ENCODE measurements at places on chromosomes 12 and 14.
A peak's percentile ranks its signal among the peaks of the same experiment; 100 is the strongest.

GRCh38 chr14:72722201-72722785, 171.6 kb downstream of the DPF3 start:
- no peak for DNase-seq

GRCh38 chr14:54639611-54640010, 72.7 kb downstream of the SAMD4A start:
- DNase-seq = no peak

DNA sequence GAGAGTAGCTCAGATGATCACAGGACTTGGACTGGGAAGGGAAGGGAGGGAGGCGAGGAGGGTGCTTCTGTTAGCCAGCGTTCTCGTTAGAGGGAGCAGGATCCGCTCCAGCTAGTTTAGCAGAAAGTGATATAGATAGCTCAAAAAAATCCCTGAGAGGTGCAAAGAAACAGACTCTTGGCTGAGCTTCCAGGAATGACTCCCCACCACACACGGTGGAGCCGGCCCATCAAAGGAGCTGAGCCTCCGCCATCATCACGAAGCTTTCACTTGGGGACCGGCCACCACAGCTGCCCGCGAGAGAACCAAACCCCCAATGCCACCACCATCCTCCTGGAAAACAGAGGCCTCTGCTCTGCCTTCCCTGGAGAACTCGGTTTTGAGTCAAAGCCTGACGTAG, 124.6 kb upstream of the BCL2L14 start:
- DNase-seq = no peak

DNA sequence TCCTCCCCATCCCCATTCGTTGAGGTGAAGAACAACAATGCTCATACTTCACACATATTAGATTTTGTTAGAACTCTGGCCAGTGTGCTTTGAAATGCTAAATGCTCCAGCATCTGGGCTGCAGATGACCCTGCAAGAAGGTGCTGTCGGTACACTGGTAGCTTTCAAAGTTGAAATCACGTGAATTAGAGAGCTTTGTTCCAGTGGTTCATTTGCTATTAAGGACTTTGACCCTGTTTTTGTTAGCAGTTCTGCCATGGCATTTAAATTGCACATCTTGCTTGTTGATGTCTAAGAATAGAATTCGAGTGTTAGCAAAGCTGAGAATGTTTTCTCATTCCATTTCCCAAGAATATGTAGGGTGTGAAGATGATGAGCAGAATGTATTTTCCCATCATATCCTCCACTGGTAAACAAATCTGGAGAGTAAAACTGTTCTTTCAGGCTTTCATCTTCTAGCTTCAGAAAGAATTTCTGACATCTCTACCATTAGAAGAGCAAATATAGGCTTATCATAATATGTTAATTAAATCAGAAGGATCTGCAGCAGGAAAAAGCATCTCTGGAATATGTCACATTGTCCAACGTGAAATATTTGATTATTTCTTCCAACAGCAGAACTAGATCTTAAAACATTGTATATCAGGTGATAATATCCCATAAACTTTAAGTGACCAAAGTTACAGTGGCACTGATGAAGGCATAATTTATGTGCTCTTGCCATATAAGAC, 98.8 kb upstream of the PDE3A start:
- no peak for DNase-seq

DNA sequence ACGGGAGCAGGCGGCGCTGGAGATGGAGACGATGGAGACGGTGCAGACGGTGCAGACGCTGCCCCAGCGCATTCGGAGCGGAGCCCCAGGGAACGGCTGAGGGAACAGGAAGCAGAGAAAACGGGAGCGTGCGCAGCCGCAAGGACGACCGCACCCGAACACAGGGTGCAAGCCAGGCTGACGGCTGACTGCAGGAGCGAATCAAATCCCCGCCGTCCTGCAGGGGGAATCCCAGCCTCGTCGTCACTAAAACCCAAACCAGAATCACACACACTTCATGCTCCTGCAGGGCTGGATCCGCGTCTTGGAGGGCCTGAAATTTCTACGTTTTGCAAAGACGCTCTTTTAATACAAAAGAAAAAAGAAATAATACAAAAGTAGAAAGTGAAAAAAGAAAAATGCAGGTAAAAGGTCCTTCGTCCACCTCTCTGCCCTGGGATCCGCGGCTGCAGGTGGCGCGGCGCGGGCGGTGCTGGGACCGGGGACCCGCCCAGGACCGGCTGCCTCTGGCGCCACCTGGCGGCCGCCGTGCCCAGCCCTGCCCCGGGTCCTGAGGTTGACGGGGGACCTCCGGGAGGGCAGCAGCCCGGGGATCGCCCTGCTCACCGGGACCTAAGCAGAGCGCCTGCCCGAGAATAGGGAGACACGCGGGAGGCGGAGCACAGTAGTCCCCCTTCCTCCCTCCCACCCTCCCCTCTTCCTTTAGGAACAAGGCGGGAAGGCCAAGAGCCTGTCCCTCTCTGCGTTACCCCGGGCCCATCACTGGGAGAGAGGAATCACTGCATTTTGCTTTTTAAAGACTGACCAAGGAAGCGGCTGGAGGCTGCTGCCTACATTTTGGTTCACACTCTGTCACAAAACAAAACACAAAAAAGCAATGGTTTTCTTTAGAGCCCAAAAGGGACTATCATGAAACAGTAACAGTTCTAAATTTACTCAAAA, 20.1 kb downstream of the STX2 start:
- peak; percentile 61 for DNase-seq

- peak; percentile 70 for DNase-seq
Measured at GRCh38 chr12:69900720-69901131, 75.7 kb downstream of the MYRFL start.

DNA sequence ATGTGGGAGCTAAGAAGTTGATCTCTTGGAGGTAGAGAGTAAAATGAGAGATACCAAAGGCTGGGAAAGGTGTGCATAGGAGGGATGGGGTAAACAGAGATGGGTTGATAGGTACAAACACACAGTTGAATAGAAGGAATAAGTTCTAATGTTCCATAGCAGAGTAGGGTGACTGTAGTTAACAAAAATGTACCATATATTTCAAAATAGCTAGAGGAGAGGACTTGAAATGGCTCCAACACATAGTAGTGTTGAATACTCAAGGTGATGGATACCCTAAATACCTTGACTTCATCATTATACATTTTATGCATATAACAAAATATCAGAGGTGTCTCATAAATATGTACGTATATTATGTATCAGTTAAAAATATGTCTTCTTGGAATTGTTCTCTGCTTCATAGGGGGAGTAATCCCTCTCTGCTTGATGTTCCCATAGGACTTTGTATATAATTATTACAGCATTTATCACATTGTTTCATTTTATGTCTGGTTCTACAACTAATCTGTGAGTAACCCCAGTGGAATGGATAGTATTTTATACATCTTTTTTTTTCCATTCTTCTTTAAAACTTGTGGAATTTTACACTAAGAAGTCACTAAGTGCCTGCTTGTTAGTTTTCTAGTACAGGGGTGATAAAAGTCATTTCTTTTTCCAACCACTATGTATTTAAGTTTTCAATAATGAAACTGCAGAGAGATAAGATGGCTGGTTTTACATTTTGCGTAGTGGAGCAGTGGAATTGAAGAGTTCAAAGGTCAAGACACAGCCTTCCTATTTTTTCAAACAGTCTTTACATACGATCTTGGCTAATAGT, 1940.0 kb upstream of the SEL1L start:
- no peak for DNase-seq

DNA sequence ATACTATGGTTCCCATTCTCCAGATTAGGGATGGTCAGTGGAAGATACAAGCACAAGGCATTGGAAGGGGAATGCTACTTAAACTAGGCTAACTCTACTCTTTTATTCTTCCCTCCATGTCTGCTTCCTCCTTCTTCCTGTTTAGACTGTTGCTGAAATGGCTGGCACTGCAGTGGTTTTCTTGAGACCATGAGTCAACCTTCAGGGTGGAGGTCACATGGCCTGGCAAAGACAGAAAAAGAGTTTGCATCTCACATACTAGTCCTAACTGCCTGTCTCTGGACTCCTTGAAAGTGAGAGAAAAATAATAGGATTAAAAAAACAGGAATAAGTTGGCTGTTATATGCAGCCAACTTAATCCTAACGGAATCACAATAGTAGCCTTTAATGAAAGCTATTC, 37.0 kb downstream of the ALDH1L2 start:
- no peak for DNase-seq

- peak; percentile 44 for DNase-seq
Measured at GRCh38 chr12:132222096-132222807, 78.0 kb downstream of the NOC4L start.
